ENCODE measurements at places on chromosomes 5 and 9. TPM values are rescaled to one million over a fixed set of nuclear protein-coding genes. Genes with fewer than 3 reads are reported as not detected.

The PCDHGA7 gene
- 12.2 TPM for total RNA-seq

The CXCL14 gene
- total RNA-seq, result 28.7 TPM

The CAMK4 gene
- 6.6 TPM for total RNA-seq

The CNTFR gene
- 13.7 TPM for total RNA-seq

The STC2 gene
- total RNA-seq, result 8.8 TPM

The PCDHGB7 gene
- total RNA-seq, result 18.0 TPM

The GARNL3 gene
- total RNA-seq, result 63.4 TPM

The CCNG1 gene
- 83.0 TPM for total RNA-seq

The SH3PXD2B gene
- total RNA-seq, result 42.0 TPM

The GLRA1 gene
- total RNA-seq, result not detected

The FREM1 gene
- 9.9 TPM for total RNA-seq

The TPD52L3 gene
- total RNA-seq, result not detected

The GTF2H2C gene
- total RNA-seq, result 9.3 TPM

The SURF2 gene
- total RNA-seq, result 7.0 TPM

The HTR4 gene
- total RNA-seq, result 3.9 TPM

The C9 gene
- total RNA-seq, result not detected

The CCDC180 gene
- total RNA-seq, result 9.7 TPM

The GMCL2 gene
- not detected for total RNA-seq

The CCL27 gene
- total RNA-seq, result not detected

The PCDHGB5 gene
- 26.3 TPM for total RNA-seq

The DIRAS2 gene
- total RNA-seq, result not detected

The RNF208 gene
- 3.7 TPM for total RNA-seq

The DOCK2 gene
- total RNA-seq, result 40.3 TPM

The PLEKHG4B gene
- total RNA-seq, result 0.28 TPM

The MAP1B gene
- total RNA-seq, result 616 TPM

The PCDHGB1 gene
- total RNA-seq, result 6.8 TPM

The CLIC3 gene
- total RNA-seq, result 8.7 TPM

The PCA3 gene
- not detected for total RNA-seq

The TSLP gene
- total RNA-seq, result not detected

The GRIN1 gene
- not detected for total RNA-seq

The PHYHD1 gene
- total RNA-seq, result 36.3 TPM

The GRM6 gene
- total RNA-seq, result not detected

The KIF27 gene
- 2.3 TPM for total RNA-seq

The FCN2 gene
- total RNA-seq, result not detected

The LCN9 gene
- not detected for total RNA-seq

The FOXD4L5 gene
- not detected for total RNA-seq

The PCDHGA2 gene
- total RNA-seq, result 13.8 TPM

The SLCO6A1 gene
- not detected for total RNA-seq

The PARP8 gene
- total RNA-seq, result 34.7 TPM

The FGF10 gene
- 8.8 TPM for total RNA-seq

The CCNJL gene
- 3.0 TPM for total RNA-seq

The CCDC187 gene
- total RNA-seq, result not detected

The AP3S1 gene
- total RNA-seq, result 54.7 TPM

All from thoracic aorta (tissue), 2 donors.